Activated T-cell treated with anti-CD3 and anti-CD28 coated beads, Interleukin-2, amount 50 U/mL, for 4 hours (primary cell): ENCODE measurements at places on chromosomes 2 and 18.

GRCh38 chr2:67256892-67257291, 140.2 kb upstream of the ETAA1 start:
- no peak for DNase-seq

DNA sequence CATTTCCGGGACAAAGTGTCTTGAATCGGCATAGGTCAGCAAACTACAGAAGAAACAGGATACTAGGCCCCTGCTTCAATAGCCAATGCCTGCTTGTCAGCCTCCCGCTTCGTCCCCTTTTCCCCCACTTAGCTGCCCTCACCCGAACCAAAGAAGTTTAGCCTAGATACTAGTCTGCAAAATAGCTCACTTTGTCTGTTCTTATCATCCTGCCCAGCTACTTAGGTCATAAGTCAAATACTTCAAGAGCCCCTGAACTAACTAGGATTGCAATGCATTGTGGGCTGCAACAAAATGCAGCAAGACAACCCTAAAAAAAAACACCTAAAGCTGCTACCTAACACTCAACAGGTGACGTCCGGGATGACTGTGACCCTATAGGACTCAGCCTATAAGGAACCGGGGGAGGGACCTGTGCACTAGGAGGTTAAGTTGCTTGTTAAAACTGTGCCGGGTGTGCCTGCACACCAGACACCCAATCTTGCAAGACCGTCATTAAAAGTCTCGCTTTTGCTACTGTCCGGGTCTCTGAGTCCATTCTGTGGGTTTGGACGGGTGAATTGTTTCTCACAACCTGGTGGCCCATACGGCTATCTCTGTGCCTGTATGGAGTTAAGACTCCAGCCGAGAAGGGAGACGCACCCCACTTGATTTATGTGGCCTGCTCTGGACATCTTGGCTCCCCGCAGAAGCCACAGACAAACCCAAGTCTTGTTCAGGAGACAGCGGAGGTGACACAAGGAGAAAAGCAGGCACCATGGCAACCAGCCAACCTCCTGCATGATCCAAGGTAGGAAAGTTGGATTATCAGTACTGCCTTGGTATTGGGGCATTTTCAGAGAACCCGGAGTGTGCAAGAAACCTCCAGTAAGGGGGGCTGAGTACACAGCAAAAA, 105.9 kb downstream of the HIBCH start:
- no peak for DNase-seq

DNA sequence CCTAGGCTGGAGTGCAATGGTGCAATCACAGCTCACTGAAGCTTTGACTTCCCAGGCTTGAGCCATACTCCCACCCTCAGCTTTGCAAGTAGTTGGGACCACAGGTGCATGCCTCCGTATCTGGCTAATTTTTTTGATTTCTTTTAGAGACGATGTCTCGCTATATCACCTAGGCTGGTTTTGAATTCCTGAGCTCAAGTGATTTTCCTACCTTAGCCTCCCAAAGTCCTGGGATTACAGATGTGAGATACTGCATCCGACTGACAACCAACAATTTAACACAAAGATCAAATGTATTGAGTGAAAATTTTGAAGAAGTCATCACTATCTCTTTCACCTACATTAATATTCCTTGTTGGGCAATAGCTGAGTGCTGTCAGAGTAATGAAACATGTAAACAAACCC, 181.6 kb downstream of the MYCN start:
- no peak for DNase-seq

DNA sequence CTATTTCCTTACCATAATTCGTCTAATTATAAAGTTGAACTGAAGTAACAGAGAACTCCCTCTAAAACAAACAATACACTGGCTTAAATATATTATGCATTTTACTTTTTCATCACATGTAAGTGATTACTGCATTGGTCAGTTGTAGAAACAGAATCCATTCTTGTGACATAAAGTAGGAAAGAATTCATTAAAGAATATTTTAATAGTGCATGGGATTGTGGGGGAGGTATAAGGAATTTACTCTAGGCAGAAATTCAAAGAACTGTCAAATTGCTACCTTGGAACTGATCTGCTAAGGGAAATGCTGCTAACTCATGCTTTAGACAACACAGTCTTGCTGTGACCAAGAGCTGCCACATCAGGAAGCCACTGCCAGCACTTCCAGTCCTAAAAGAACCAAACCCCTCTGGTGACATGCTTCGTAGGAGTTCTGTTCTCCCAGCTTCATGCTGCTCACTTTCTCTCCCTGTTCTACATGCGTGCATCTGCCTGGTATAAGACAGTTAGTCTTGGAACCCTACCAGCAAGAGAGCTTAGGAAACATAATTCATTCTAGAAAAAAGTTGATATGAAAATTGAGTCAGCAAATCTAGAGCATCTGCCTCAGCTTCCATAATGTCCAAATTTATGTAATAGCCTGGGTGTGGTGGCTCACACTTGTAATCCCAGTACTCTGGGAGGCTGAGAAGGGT, 1137.6 kb upstream of the NXPH2 start:
- no peak for DNase-seq

DNA sequence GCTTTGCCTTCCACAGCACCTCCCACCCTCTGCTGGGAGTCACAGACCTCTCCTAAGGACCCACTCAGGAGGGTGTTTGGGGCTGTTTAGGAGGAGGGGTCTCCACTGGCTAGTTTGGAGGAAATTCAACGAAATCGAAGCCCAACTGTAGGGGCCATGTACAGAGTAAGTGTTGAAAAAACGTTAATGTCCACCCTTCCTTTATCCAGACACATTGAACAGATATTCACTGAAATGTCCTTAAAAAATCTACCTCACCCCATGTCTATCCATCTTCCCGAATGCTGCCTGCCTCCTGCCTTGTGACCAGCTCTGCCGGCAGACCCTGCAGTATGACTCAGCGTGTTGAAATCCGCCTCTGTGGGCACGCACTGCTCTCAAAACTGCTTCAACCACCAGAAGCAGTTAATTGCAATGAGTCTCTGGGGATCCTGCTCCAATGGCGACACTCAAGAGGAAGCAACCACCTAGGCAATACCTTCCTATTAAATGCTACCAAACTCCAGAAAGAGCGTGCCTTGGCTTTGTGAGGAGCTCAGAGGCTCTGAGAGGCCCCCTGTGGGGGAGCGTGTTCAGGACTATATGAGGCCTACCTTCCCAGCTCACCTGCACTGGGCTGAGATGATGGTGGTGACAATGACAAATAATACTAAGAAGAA, 61.4 kb upstream of the RTN4 start:
- DNase-seq, result no peak

- no peak for DNase-seq
Observed at GRCh38 chr2:95722131-95722697, 130.4 kb downstream of the TRIM43 start.

DNA sequence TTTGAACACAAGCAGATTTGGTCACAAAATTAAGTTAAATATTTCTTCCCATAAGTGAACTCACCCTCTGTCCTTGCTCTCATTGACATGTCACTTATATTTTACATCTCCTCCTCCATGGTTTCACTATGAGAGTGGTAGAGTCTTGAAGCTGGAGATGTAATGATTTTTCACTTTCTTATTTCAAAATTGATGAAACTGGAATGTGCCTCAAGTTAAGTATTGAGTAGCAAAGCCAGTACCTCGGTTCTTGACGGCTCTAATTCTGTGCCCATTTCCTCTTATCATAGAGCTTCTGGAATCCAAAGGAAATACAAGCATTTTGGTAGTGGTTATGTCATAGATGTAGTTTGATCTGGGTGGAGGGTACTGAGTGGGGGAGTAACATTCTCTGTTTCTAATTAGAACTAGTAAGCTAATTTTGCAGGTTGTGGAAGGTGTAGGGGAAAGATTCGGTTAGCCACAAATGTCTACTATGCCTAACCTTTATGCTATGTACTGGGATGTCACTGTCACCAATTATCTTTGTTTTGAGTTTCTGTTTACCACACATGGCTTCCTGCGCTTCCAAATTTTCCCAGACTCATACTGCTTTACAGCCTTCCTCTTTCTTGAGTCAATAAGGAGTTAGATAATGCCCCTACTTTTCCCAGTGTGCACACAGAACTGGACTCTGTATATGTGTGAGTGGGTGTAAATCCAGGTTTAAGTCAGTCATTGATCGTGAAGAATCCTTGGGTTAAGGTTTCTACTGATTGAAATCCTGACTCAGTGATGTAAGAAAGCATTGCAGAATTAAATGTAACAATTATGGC, 96.8 kb downstream of the DIS3L2 start:
- DNase-seq, result no peak

GRCh38 chr2:106555053-106555452, 67.9 kb downstream of the CD8B2 start:
- no peak for DNase-seq

GRCh38 chr2:62663411-62663810, 42.1 kb upstream of the EHBP1 start:
- no peak for DNase-seq

DNA sequence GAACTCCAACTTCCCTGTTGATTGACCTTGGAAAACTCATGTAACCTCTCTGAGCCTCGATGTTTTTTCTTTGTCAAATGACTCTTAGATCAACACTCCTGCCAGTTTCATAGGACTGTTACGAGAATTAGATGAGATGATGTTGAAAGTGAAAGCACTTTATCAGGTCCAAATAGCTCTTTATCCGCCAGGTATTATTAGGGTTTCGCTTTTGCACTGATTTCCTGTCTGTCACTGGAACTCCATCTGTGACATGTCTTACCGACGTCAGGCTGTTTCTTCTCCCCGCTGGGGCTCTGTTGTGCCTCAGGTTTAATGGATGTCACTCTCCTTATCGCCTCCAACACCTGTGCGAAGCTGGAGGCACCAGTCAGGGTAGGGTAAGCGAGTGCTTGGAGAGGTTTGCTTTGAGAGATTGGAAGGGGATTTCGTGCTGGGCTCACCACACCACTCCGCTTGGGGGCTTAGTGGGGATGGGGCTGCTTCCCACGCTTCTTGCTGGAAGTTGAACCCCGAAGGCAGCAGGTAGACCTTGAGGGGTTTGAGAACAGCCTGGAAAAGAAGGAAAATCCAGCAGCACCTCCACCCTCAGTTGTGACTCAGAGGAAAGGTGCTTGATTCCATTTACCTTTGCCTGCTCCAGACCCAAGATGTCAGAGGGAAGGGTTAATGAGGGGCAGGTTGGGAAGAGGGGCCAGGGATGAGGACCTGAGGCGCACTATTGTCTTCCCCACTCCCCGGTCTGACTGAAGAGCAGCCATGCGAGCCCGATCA, 4.3 kb downstream of the GAD1 start:
- DNase-seq, result no peak

DNA sequence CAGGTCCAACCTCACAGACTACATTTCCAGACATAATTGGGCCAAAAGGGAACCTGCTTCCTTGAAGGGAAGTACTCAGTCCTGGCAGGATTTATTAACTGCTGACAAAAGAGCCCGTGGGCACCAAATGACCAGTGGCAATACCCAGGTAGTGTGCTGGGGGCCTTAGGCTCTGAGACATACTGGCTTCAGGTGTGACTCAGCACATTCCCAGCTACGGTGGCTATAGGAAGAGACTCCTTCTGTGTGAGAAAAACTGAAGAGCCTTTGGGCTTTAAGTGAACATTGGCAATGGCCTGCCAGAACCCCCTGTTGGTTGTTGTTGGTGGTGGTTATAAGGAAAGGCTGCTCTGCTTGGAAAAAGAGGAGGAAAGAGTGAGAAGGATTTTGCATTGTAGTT, 401.8 kb downstream of the KCNJ3 start:
- DNase-seq, result no peak

GRCh38 chr2:29012211-29012681, 31.1 kb downstream of the TOGARAM2 start:
- no peak for DNase-seq

GRCh38 chr2:197167608-197168314, 142.8 kb downstream of the ANKRD44 start:
- no peak for DNase-seq

- DNase-seq, result no peak
Observed at GRCh38 chr2:240302041-240302440, 133.4 kb upstream of the GPC1 start.

DNA sequence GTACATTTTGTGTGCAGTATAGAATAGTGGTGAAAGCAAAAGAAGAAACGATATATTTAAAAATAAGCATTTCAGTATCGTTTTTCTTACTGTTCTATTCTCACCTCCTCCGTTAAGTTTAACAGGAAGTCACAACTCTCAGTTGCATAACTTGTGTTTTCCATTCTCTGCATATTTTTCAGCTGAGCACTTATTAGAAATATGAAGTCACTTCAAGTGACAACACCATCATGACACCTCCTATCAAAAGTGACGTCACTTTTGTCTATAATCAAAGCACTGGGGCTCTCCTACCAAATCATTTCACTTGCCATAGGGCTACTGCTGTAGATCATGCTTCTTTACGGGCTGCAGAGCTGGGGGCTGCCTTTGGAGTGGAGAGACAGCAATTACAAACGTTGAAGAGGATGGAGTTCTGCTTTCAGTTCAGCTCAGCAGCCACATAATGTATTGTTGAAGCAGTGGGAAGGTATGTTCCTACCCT, 36.3 kb downstream of the STAT4 start:
- DNase-seq, result peak; percentile 9

GRCh38 chr18:1014509-1014908, 109.8 kb downstream of the ADCYAP1 start:
- DNase-seq, result no peak

- no peak for DNase-seq
Observed at GRCh38 chr2:23664066-23664788, 262.7 kb downstream of the ATAD2B start.

DNA sequence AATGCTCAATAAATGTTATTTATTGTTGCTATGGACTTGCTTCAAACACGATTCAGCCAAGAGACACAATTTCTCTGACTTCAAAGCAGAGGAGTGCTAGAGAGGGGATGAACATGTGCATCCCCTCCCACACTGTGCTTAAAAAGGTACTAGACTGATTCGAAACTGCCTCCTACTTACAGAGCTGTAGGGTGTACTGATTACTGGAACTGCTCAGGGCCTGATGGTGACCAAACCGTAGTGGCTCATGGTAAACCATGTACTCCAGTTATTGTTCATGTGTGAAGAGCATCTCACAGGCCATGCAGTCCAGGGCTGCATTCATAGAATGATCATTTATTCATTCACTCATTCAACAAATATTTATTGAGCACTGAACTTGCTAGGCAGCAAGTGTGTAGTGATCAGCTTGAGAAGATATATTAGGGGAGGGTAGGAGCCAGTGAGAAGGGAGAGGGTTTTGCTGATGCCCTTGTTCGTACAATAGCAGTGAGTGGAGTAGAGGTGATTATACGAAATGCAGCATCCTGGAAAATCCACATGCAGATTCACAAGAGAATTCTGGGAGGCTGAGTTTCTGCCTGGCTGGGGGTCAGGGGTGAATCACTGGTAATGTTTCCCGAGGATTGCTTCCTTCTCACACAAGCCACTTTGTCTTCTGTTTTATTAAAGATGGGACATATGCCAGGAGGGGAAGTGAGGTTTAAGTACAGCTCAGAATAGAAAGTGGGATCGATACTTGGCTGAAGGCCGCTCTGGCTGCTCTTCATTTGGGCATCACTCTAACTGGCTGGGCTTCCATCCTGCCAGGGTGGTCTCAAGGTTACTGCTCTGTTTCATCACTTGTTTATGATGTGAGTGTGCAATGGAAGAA, 245.4 kb downstream of the RAD51AP2 start:
- no peak for DNase-seq

- no peak for DNase-seq
Observed at GRCh38 chr2:65655000-65655399, 222.6 kb upstream of the SPRED2 start.

- no peak for DNase-seq
Observed at GRCh38 chr18:27713738-27714095, 463.2 kb downstream of the CDH2 start.

- DNase-seq, result peak; percentile 54
Observed at GRCh38 chr2:112541315-112542122, 746 bp upstream of the POLR1B start.

- no peak for DNase-seq
Observed at GRCh38 chr2:144132357-144132756, 387.6 kb downstream of the ZEB2 start.
